Activated CD4-positive, alpha-beta T cell treated with anti-CD3 and anti-CD28 coated beads for 48 hours (primary cell): ENCODE measurements at places on chromosomes 2 and 18.

- no peak for DNase-seq
These were observed 40.5 kb upstream of the PAPOLG start for GRCh38 chr2:60715561-60715960.

- no peak for DNase-seq
These were observed 113.1 kb downstream of the NFATC1 start for GRCh38 chr18:79508565-79509535.

DNA sequence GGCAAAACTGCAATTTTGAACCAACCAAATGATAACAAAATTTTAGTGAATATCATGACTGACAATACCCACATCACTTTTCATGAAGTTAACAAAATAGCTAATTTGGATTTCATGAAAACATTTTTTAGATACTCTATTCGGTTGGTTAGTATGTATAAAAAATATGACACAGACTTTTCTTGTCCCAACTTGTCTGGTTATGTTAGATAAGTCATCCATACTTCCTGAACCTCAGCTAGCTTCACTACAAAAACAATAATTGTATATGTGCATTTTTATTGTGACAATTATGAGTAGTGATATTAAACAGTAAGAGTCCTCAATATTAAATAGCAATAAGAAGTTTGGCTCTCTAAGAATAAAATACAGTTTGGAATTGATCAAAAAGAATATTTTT is 408.1 kb upstream of the DSEL start:
- no peak for DNase-seq

GRCh38 chr2:176646033-176646615 is 376.9 kb downstream of the MTX2 start:
- DNase-seq = no peak
